Right atrium auricular region (tissue), 2 donors: ENCODE measurements at places on chromosomes 16 and 17.

- no peak for DNase-seq
Observed at GRCh38 chr17:82244413-82245133, 15.7 kb downstream of the SLC16A3 start.

- DNase-seq, result no peak
Observed at GRCh38 chr17:4788807-4789700, at the start of gene GLTPD2. TSS of gene GLTPD2 (plus strand) at chr17:4788964. CDS start at chr17:4789012, 48 bp downstream.

GRCh38 chr16:7182510-7183109, 150.0 kb upstream of the RBFOX1 start:
- no peak for DNase-seq

DNA sequence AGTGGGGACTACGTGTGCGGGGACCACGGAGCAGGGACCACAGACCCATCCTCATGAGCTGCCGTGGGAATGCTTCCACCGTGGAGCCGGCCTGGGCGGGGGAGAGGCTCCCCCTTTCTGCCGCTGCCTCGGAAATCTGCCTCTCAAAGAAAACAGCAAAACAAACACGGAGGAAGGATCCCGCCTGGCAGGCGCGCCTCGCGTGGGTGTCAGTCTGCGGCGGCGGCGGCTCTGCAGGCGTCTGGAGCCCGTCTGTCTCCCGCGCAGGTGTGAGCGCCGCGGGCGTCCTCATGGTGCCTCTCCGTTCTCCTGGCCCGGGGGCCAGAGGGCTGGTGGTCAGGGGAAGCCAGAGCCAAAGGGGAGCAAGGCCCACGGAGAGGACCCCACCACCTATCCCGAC, 27.5 kb downstream of the GSE1 start:
- DNase-seq, result no peak

GRCh38 chr16:61146429-61146828, 889.8 kb downstream of the CDH8 start:
- no peak for DNase-seq
